ENCODE measurements at places on chromosomes 6 and 20.

DNA sequence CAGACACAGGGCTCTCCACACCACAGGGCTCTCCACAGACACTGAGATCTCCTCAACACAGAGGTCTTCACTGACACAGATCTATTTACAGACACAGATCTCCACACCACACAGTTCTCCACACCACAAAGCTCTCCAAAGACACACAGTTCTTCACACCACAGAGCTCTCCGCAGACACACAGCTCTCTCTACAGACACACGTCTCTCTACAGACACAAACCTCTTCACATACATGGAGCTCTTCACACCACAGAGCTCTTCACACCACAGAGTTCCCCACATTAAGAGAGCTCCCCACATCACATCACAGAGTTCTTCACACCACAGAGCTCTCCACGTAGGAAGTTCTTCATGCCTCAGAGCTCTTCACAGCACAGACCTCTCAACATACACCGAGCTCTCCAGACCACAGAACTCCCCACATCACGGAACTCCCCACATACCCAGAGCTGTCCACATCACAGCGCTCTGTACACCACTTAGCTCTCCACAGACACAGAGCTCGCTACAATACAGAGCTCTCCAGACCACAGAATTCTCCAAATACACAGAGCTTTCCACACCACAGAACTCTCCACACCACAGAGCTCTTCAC, 53.9 kb downstream of the ERMARD start:
- no peak for DNase-seq
- H3K36me3 ChIP-seq = no peaks in the 10 kb centered on the region
- no peaks in the 10 kb centered on the region for H3K4me1 ChIP-seq
- H3K4me3 ChIP-seq = no peak overlapping the region
- peaks cover 13% of the 10 kb centered on the region for H3K27me3 ChIP-seq

DNA sequence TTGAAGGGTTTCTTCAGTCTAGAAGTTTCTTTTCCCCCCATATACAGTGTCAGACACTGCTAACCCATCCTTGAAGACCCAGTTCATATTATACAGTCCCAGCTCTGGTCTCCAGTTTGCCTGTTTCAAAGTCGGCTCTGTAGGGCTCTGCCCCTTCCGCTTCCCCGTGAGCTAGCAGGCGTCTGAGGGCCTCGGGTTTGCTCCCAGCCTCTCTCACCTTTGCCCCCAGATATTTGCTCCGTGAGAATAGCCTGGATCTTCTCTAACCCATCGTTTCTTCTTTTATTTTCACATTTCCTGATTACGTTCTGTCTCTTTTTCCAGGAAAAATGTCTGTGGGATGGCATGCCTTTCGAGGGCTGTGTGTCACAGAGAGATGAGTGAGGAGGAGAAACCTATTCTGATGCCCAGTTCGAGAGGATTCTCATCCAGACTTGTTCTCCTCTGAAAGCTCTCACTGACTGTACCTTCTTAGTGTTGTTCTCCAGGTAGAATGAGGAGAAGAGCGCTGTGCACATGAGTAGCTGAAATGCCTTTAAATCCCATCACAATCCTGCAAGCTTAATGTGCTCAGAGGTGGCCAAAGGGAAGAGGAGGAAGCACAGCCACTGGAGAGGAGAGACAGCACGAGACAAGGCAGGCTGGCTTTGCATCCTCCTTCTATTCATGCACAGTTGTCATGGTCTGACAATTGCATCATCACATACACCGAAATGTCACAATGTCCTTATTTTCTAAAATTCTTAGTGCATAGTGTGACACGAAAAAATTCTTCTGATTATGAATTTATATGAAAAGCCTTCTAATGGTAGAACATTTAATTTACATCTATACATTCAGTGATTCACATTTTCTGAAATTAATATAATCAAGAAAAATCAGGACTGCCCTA, 171.1 kb downstream of the FOXA2 start:
- H3K4me1 ChIP-seq = no peaks in the 10 kb centered on the region
- no peaks in the 10 kb centered on the region for H3K36me3 ChIP-seq
- no peak overlapping the region for H3K4me3 ChIP-seq
- H3K27me3 ChIP-seq = no peaks in the 10 kb centered on the region
- DNase-seq = no peak

DNA sequence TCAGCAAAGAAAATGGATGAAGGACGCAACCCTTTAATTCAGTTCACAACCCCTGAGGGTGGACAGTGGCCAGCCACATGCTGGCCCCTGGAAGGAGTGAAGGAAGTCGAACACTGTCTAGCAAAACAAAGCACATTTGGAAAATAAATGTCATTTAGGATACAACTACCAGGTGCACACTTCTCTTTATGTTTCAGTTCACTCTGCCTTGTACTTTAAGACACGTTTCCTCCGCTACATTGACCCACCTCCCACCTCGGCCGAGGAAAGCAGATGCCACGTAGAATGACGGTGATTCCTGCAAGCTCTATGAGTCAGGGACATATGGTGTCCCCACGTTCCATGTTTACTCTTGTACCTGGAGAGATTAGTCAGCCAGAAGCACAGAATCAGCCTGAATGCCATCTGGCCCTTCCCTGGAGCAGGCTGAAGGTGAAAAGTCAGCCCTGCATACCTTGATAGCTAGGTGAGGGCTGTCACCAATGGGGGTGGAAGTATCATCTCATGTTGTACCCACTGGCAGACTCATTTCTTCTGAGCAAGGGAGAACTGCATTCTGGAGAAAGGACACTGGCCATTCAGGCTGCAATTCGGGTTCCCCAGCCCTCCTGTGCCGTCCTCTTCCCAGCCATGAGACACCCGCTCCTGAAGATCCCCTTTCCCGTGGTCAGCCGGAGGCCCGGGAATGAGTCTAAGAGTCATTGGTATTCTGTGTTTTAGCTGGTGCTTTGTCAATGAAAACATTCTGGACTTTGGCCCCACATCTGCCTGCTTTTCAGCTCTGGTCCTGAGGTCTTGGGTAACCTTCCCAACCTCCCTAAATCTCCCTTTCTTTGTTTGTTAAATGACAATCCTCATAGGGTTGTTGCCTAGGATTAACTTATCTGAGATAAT, 60.6 kb downstream of the FOXA2 start:
- H3K4me1 ChIP-seq = no peaks in the 10 kb centered on the region
- H3K27ac ChIP-seq = no peak overlapping the region
- H3K36me3 ChIP-seq = no peaks in the 10 kb centered on the region
- H3K27me3 ChIP-seq = no peaks in the 10 kb centered on the region

- H3K27ac ChIP-seq = no peak overlapping the region
- DNase-seq = no peak
- H3K4me1 ChIP-seq = peaks cover 20% of the 10 kb centered on the region
- H3K27me3 ChIP-seq = no peaks in the 10 kb centered on the region
These were observed 179.7 kb upstream of the SUPT3H start for GRCh38 chr6:45557454-45557853.

DNA sequence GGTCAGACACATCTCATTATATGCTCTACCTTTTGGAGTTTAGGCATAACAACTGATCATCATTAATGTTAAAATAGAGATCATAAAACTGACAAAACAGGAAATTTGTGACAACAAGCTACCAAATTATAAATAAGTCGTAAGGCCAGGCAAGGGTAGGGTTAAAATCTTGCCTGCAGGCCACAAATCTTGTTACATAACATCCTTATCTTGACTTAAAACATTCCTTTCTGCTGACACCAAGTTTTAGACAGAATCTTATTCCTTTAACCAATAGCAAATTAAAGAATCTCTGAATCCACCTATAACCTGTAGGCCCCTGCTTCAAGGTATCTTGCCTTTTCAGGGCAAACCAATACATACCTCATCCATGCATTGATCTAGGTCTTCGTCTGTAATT, 32.5 kb upstream of the NKAIN2 start:
- DNase-seq = peak; percentile 33
- H3K36me3 ChIP-seq = no peaks in the 10 kb centered on the region
- no peak overlapping the region for H3K4me3 ChIP-seq
- peaks cover 7% of the 10 kb centered on the region for H3K4me1 ChIP-seq
- no peaks in the 10 kb centered on the region for H3K27me3 ChIP-seq

- no peaks in the 10 kb centered on the region for H3K4me1 ChIP-seq
- no peak overlapping the region for H3K27ac ChIP-seq
- no peak for DNase-seq
- no peaks in the 10 kb centered on the region for H3K27me3 ChIP-seq
- no peaks in the 10 kb centered on the region for H3K36me3 ChIP-seq
- H3K4me3 ChIP-seq = no peak overlapping the region
These were observed 28.8 kb downstream of the TLDC2 start for GRCh38 chr20:36904690-36905089.
